ENCODE measurements at places on chromosomes 6 and 20.
A peak's percentile ranks its signal among the peaks of the same experiment; 100 is the strongest.

DNA sequence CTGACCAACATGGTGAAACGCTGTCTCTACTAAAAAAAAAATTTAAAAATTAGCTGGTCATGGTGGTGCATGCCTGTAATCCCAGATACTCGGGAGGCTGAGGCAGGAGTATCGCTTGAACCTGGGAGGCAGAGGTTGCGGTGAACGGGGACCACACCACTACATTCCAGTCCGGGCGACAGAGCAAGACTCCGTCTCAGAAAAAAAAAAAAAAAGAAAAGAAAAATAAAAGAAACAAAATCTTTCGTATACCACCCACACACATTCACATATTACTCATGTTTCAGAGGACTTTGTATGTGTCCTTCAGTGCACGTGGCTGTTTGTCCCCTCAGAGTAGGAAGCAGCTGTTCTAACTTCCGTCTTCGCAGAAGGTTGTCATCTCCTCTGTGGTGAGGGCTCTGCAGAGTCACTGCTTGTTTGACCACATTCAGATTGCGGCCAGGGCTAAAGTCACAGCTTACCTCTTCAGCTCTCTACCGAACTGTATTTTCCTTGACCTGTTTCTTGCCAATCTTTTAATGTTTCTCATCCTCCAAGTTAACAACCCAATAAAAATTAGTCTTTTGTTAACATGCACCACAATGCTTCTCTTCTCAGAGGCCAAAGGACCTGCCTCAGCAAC is 36.6 kb upstream of the HIVEP1 start:
- DNase-seq = no peak

DNA sequence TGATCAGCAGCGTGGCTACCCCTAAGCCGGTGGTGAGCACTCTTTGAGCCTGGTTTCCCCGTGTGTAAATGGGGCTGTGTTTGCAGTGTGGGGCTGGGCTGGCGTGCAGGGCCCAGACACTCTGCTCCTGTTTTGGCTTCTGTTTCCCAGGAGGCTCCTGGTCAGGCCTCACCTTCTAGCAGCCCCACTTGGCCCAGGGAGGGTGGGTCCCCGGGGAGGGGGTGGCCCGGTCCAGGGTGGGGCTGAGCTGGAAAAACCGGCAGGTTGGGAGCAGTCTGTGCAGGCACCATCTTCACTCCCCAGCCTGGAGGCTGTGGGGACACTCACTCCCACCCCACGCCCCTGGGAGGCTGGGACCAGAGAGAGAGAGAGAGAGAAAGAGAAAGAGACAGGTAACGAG is 25.3 kb downstream of the CEBPB start:
- DNase-seq = no peak

- DNase-seq = no peak
Measured at GRCh38 chr6:25197111-25197510, 82.1 kb upstream of the CARMIL1 start.

- no peak for DNase-seq
Measured at GRCh38 chr20:58891086-58891717, 38.7 kb downstream of the GNAS start.

DNA sequence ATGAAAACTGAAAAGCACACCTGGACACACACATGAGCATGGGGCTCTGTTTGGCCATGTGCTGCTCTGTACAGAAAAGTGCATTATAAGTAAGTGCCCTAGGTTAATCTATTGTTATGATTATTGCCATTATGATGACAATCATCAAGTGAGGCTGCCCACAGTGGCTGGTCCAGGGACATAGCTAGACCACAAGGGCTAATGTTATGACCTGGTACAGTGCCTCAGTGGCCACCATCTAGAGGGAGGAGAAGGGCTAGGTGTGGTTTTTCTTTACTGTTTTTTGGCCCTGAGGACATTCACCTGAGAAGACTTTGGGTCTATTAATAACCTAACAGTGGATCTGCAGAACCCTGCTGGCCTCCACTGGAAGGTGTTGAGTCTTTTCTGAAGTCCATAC is 86.1 kb downstream of the GJA10 start:
- no peak for DNase-seq

DNA sequence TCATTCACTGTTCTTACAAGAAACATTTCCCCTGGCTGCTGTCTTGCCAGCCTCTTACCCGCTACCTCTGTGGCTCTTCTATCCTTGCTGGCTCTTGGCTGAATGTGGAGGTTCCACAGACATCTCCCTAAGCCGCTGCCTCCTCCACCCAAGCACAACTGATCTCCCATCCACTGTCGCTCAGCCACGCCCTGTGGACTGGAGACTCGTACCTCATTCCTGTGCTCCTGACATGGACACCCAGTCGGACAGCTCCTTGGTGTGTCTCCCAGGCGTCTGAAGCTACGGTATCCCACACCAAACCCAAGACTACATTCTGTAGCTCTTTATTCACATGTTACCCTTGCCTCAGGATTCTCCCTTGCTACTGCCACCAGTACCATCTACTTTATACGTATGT is 19.3 kb downstream of the RAE1 start:
- no peak for DNase-seq

DNA sequence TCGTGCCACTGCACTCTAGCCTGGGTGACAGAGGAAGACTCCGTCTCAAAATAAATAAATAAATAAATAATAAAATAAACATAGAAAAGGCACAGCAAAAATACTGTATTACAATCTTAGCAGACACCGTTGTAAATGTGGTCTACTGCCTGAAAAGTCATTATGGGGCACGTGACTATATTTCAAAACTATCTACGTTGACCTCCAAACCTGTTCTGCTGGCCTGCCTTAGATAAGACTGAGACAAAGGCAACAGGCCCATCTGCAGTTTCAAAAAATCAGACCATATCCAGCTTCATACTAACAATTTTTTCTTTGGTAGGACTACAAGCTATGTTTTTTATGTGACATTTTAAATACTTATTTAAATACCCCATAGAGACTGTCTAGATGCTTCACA is 59.1 kb downstream of the AGPAT4 start:
- DNase-seq = no peak

DNA sequence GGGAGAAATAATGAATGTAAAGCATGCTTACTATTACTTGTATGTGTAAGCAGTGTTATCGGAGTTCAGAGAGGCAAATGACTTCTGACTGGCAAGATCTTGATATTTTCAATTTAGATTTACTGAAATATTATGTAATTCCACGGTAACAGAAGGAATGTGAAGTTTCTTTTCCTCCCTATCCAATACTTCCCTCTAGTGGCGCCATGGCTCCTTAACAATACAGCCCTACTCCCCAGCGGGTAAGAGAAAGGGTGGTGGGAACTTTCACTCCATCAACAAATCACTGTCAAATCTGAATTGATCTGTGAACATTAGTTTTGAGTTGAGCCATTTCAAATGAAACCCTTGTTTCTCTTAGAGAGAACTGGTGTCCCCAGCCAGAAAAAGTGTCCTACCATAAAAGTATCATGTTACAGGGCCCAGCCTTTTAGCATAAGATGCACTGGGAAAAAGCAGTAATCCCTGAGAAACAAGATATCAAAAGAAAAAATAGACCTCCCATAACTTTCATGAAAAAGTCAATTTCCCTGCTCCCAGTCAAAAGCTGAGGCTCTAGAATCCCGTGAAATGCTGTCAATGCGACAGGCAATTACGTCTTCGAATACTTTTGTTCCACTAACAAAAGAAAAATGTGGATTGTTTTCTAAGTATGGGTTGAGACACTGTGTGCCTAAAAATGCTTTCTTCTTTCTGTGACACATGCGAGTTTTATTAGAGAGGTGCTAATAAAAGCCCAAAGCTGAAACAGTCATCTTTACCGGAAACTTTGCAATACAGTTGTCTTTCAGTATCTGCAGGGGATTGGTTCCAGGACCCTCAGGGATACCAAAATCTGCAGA is 12.9 kb downstream of the COX7A2 start:
- DNase-seq = no peak

DNA sequence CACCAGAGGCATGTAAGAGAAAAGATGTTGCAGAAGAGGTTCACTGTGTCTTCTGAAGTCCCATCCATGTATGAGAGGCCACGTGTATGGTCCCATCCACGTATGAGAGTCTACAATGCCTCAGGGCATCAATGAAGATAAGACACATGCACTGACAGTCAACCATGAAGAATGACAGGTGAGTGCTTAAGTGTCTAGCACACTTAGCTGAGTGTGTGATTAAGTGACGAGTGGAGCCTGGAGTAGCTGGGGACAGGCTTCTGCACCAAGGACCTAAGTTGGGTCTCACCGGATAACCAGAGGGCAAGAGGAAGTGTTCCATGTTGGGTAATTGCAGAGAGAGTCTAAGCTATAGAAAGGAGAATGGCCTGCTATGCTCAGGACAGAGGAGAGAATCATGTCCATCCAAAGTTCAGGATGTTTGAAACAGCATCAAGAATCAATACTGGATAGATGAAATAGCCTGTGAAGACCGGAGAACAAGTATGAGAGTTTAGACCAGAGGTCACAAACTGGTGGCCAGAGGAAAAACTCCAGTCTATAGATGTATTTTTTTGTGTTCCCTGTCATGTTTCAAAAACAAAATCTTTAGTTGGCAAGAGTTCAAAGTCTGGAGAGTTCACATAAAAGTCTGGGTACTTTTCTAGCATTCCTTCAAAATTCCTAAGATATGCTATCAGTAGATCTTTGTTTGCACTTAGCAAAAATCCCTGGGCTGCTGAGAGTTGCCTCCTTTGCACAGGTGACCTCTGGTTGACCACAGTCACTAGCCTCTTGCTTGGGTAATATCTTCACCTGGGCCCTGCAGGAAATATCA is 165.8 kb downstream of the KIF16B start:
- DNase-seq = peak; percentile 31

DNA sequence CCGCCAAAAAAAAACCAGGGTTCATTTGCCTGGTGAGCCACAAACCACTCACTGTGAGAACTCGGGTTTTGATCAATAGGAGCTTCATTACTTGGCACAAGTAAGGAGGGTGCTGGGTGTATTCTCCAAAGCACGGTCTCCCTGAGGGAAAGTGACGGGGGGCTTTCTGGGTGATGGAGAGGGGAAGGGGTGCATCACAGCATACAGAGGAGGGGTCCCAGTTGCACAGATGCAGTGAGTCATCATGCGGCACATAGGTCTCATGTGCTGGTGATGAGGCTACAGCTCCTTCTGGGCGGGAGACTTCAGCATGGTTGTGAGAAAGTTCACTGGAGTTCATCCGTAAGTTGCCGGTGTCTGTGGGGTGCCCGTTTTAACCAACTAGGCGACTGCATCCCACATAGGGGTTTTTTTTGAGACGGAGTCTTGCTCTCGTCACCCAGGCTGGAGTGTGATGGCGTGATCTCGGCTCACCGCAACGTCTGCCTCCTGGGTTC is 36.2 kb downstream of the SUN5 start:
- DNase-seq = no peak

DNA sequence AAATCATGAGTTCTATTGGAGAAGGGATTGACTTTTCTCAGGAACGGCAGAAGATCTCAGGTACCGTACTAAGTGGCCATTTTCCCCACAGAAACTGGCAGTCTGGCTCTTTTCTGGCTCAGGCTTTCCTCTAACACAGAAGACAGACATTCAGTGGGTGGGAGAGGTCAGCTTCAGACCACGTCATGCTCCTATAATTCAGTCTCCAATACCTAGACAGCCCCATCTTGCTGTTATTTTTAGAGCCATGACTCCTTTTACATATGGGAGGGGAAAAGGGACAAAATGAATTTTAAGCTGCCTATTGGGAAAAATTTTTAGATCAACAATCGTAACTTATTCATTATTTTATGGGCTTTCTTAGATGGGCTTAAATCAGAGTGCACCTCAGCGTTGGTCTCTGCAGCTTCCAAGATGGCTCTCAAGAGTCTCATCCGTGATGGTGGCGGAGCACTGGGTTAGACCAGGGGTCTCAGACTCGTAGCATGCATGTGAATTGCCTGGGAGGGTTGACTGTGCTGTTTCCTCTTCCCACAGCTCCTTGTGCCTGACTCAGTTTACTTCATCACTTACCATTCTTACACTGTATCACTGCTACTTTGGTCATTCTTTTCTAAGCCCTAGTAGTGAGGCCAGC is 86.9 kb downstream of the TCP11 start:
- DNase-seq = no peak

- no peak for DNase-seq
Measured at GRCh38 chr20:39913274-39913673, 775.8 kb downstream of the MAFB start.

DNA sequence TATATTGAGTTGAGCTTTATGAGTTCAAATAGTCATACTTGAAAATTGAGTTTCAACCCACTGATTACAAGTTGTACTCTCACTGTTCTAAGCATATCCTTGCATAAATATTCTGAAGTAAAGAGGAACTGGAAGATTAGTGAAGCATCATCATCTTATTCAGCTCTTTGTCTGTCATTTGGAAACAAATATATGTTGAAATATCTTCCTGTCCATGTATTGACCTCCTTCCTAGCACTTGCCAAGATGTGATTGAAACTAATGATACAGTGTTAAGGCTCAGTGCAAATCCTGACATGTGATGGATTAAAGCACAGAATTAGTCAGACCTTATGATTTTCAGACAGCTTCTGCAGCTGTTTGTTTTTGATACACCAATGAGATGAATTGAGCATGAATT is 434.3 kb downstream of the TBC1D32 start:
- DNase-seq = no peak

DNA sequence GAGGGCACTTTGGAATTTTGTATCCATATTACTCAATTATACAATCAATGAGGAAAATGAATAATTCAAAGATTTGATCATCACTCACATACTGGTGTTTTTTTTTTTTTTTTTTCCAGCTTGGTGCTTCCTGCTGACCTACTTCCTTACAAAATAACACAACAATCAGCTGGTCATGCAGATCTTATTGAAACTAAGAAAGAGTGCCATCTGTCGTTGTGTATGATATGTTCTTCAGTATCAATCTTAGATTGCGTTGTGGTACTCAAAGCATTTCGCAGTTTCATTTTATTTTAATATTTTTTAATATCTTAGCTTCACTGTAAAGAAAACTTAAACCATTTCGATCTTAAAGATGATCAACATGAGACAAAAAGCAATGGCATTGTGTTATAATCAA is 155.6 kb downstream of the OGFRL1 start:
- DNase-seq = no peak

DNA sequence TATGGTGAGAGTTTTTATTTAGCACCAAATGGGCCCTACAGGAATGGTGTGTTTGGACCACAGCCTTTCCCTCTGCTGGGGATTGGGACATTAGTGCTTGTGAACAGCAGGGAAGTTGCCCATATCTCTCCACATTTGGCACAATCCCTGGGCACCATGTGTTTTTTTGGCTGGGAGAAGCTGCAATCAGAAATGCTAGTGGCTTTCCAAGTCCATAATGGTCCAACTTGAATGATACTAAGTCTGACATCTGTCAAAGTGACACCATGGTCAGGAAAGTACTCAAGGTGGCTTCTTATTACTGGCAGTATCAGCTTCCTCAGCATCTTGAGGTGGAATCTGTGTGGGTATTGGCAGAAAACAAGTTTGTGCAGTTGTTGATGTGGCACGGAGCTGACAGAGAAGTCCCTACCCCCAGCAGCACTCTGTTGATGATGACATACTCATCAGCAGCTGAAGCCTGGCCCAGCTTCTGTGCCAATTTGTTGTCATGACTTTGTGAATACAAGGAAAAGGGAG is 53.0 kb downstream of the SASH1 start:
- DNase-seq = no peak

DNA sequence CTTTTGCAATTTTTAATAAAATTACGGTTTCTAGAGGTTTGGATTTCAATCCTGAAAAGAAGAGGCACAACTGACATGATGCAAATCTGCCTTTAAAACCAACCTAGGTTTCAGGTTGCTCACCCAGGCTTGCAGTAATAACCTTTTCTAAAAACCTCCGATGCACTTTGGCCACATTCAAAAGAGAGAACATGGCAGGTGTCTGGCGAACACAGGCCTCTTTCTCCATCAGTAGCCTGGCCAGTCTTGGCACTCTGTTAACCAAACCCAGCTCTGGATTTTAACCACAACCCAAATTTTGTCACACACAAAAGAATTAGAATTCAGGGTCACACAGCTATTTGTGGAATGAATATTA is 55.8 kb upstream of the MAFB start:
- no peak for DNase-seq
